ENCODE measurements at places on chromosomes 4 and X.

GRCh38 chr4:55609393-55609866, 17.4 kb upstream of the PDCL2 start:
- no peak for DNase-seq

GRCh38 chr4:92236877-92237276, 66.9 kb upstream of the GRID2 start:
- DNase-seq, result no peak

DNA sequence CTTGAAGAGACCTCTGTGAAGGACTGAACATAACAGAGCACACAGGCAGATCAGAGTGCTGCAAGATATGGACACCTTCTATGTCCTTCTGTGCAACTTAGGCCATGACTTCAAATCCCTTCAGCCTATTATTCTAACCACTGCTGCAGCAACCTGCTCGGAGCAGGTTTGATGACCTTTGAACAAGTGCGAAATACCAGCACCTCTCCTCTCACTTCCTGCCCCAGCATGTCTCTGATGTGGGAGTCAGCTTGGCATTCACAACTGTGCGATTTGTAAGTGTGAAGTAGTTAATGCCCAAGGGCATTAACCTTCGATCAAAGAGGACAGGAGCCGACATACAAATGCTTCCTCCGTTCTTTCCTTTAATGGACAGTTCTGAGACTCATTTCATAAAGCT, 1.6 kb upstream of the EXOC1 start:
- no peak for DNase-seq

- DNase-seq, result no peak
Observed at GRCh38 chr4:89416960-89417359, 109.4 kb upstream of the GPRIN3 start.

DNA sequence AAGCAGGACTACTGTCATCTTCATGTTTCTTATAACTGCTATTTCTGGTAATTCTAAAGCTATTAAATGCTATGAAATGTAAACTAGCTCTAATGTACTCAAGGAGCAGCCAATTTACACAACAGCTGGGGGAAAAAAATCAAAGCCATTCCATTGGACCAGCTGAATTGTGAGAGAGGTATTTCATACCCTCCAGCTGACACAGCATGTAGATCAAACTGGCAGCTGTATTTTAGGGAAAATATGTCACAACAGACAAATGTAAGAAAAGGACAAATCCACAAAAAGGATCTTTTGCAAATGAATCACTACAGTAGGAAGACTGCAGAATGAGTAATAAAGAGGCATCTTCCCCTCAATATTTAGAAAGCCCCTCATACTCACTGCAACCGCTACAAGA, 65.2 kb upstream of the FAM47B start:
- no peak for DNase-seq

Measured in NCI-H345 (cell line).